Activated CD4-positive, CD25-positive, alpha-beta regulatory T cell treated with anti-CD3 and anti-CD28 coated beads, Interleukin-2, amount 50 U/mL, for 24 hours (primary cell): ENCODE measurements at places on chromosomes 11 and 22.

DNA sequence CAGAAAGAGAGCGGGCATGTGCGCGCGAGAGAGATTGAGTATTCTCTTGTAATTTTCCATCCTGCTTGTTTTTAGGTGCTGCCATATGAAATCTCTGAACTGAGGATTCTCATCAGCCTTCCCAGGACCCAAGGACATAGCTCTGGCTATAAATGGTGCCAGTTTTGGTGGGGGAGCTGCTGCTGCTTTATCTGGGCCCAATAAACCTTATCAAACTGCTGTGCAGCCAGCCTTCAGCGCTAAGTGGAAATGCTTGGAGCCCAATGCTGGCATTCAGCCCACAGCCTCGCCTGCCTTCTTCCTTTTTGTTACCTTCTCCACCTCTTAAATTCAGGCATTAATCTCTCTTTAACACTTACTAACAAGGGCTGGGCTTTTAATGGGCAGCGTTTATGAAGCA is 2.4 kb upstream of the ZBTB16 start:
- no peak for ATAC-seq

- ATAC-seq: no peak
Observed at GRCh38 chr11:115933564-115933963, 429.3 kb upstream of the CADM1 start.

GRCh38 chr11:50174189-50174588 is 141.5 kb downstream of the OR4C45 start:
- no peak for ATAC-seq

GRCh38 chr11:122280870-122281269 is 164.9 kb upstream of the BLID start:
- ATAC-seq: no peak

DNA sequence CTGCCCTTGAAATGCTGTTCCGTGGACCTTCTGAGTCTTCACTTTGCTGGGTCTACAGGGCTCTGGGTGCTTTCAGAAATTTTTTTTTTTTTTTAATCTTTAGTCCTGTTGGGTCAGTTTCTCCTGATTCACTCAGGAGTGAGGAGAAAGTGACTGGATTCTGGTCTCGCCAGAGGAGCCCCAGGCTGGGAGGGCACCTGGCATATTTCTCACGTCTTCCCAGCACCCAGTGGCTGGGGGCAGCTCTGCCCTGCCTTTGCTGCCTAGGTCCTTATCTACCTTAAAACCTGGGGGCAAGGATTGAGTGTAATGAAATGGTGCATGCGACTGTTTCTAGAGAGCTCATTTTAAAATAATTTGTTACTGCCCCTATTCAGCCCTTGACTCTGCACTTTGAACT is 23.3 kb downstream of the SAMM50 start:
- no peak for ATAC-seq

DNA sequence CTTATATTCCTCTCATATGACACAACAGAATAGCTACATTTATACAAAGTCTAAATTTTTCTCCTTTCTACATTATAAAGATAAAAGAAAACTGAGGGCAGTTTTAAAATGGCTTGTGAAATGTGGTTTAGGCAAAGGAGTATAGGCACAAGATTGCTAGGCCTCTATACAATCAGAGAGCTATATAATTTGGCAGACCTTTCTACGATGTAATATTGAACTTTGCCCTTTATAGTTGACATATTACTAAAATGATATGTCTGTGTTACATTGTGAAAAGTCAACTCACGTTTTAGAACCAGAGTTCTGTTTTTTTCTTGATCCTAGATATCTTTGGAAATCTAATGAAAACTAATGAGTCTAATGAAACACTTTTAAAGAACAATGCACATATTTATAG is 430.2 kb downstream of the DLG2 start:
- no peak for ATAC-seq

DNA sequence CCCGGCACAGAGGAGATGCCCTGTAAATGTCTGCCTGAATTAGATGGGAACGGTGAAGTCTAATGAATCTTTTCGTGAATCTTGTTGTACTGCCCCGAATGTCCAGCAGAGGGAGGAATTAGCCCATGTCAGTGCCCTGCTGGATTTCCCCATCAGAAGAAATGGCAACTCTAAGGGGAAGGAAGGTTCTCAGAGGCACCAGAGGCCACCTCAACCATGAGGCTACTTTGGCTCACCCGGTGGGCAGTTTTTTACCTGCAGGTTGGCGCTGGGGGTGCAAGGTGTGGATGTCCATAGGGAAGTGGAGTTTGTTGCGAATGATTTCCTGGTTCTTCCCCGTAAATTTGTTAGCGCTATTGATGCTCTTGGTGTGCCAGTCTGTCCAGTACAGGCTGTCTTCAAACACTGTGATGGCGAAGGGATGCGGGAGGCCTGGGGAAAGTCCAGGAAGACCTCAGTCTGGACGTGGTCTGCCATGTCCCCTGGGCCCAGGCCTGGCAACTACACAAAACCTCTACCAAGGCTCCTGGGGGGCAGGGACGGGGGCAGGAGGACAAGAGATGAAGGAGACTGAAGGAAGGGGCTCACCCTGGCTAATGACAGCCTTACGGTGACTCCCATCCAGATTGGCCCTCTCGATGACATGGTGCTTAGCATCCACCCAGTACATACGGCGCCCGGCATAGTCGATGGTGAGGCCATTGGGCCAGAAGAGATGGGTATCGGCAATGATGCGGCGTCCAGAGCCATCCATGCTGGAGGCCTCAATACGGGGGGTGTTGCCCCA is 28.5 kb downstream of the LRP4 start:
- peak; percentile 81 for ATAC-seq

DNA sequence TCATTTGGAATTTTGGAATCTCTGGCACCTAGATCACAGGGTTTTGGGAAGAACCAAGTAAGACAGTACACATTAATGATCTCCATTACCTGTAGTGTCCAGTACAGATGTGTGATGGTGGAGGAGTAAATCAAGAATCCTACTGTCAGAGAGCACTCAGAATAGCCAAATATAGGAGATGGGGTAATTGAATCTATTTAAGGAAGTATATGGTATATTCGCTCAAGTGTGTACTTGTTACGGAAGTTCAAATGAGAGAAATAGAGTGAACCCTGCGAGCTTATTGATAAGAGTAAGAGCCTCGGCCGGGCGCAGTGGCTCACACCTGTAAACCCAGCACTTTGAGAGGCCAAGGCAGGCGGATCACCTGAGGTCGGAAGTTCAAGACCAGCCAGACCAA is 2.2 kb downstream of the SPCS2 start:
- ATAC-seq: no peak

DNA sequence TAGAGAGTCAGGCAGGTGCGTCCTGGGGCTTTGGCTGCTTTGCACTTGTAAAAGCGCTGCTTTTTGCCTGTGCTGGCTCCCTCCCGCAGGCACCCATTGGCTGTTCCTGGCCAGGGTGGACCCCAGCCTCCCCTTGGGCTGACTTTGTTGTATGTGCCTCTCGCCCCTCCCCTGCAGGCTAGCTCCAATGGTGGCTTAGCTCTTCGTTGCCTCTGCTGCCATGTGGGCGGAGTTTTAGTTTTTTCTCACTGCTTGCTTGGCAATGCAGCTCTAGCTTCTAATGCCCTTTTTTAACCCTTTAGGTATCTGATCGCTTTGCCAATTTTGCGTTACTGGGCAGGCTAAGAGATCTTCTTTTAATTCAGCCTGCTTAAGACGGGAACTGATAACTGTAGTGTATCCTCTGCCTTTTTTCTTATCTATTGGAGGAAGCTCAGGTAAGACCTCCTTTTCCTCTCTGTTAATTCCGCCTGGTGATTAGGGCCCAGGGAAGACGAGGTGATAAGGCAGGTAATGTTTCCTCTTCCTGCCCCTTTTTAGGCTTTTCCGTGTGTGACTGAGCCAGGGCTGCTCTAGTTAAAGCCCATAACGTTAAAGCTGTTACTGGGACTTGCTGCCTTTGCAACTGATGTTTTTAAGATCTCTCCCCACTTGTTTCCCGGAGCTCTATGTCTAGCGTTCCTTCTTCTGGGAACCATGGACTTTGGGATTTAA is 11.7 kb upstream of the GLYATL1 start:
- ATAC-seq: no peak

- no peak for ATAC-seq
Observed at GRCh38 chr11:12770435-12770834, 96.2 kb downstream of the TEAD1 start.

GRCh38 chr11:69745201-69745600 is 29.9 kb downstream of the FGF4 start:
- no peak for ATAC-seq

GRCh38 chr11:81030186-81030585 is 1589.4 kb upstream of the TENM4 start:
- ATAC-seq: no peak

GRCh38 chr11:98587884-98588283 is 432.9 kb upstream of the CNTN5 start:
- ATAC-seq: no peak

DNA sequence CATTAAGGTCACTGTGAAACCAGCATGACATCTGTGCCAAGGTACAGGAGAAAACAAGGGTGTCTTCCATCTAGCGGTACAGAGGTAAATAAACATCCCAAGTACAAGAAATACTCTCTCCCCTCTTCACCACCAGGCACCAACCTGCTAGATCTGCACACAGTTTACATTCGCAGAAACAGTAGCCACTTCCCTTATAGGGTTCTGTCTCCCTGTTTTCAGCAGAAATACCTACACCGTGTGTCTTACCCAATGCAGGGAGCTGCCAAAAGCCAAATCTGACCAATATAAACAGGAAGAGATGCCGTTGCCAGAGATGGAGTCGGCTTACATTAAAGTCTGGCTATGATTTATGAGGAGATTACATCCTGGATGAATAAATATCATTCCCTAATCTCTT is 1.2 kb downstream of the SCN4B start:
- no peak for ATAC-seq

DNA sequence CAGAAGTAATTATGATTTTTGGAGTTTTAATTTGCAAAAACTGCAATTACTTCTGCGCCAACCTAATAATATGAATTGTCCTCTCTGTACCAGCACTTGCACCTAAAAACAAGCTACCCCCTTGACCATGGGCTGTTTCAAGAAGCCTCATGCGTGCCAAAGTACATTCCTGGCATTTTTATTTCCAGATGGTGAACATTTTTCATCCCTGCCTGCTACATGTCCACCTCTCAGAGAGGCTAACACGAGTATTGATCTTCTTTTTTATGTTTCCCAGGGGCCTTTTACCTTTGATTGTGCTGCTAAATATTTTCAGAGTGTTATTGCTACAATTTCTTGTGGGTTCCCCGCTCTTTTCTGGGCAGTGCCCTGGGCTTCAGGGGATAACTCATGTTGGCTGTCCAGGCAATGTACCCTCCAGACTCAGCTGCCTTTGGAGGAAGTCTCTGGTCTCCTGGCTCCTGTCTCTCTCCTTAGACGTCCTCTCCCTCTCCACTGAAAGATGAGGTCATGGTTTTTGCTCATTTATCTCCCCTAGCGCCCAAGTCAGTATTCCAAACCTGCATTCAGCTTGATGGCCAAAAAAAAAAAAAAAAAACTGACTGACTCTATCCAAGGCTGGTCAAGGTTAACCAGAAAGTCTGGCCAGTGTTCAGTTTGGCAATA is 86.2 kb upstream of the ASPHD2 start:
- ATAC-seq: no peak

DNA sequence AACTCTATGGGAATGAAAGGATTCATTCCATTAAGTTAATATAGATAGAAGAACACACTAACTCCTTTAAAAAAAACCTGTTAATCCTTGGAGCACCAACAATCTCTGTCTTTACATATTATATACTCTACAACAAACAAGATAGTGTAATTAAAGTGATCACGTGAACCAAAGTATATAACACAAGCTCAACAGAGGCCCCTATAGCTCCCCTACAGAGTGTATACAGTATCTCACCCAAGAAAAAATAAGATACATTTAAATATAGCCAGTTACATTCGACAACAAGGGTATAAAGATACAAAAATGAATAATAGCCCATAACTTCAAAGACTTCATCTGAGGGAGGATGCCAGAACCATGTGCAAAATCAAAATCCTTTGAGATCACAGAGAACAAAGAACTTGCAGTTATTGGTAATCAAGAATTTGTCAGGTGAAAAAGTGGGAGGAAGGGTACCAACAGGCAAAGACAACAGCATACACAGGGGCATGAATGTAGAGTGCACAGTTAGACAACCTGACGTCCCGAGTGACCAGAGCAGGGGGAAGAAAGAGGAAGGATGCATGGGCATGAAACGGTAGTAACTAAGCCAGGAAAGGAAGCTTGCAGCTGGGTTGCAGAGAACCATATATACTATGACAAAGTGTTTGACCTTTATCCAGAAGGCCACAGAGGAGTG is 4.7 kb downstream of the FCHSD2 start:
- no peak for ATAC-seq

DNA sequence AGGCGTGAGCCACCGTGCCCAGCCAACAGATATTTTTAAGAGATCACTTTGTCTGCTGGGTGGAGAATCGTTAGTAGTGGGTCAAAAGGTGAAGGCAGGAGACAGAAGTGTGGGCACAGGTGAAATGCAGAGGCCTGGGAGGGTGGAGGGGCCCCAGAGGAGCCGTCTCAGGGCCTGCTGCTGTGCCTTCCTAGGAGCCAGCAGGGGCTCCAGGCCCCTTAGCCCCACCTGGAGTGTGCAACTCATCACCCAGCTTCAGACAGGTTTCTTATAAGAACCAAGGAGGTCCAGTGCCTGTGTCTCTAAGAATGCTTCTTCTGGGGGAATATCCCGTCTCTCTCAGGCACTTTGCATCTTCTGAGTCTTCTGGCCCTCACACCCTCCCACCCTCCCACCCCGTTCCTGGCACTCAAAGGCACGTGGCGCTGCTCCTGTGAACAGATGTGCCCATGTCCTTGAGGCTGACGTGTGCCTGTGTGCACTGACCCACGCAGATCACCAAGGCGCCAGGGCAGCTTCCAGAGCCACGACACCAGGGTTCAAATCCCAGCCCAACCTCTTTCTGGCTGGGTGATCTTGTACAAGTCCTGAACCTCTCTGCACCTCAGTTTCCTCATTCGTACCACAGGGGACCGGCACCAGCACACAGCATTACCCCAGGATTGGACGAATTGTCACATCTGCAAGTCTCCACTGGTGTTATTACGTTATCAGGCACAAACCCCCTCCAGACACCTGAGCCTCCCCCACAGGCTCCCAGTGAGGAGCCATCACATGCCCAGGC is 3.4 kb downstream of the ARSA start:
- ATAC-seq: no peak

GRCh38 chr11:116357784-116358544 is 414.8 kb downstream of the BUD13 start:
- no peak for ATAC-seq

- ATAC-seq: peak; percentile 50
Observed at GRCh38 chr11:111454561-111455192, 57.5 kb downstream of the BTG4 start.

DNA sequence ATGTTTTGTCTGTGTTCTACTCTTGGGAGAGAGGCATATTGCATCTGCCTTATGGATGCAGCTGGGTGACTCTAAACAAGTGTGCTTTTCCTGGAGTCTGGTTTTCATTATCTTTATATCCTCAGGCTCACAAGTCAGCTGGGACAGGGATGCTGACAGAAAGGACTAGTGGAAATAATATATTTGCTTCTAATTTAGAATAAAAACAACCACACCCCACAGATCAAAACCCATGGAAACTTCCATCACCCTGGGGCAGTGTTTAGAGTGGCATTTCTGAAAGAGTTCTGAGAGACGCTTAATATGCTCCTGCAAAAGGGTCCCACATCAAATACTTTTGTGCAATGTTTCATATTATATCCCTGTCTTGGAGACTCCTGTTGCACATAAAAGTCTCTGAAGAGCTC is 20.8 kb downstream of the KCNE3 start:
- ATAC-seq: no peak
